ENCODE measurements at places on chromosomes 6 and 20.

DNA sequence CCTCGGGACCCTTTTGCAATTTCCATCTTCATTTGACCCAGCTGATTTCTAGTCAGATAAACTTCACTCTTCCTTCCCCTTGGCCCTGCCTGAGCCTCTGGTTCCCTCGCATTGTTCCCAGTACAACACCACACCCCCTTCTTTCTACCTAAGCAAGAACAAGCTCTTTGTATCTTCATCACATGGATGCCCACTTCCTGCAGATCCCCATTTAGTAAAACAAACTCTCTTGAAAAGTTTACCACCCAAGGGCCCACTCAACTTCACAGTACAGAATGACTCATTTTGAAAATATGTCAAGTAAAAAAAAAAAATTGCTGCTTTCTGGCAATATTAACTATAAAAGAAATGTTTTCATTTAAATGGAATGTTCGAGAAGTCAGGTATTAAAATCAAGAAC is 5.2 kb downstream of the FAXC start:
- DNase-seq: no peak

GRCh38 chr6:2026133-2026532 is 219.3 kb downstream of the GMDS start:
- DNase-seq: no peak

DNA sequence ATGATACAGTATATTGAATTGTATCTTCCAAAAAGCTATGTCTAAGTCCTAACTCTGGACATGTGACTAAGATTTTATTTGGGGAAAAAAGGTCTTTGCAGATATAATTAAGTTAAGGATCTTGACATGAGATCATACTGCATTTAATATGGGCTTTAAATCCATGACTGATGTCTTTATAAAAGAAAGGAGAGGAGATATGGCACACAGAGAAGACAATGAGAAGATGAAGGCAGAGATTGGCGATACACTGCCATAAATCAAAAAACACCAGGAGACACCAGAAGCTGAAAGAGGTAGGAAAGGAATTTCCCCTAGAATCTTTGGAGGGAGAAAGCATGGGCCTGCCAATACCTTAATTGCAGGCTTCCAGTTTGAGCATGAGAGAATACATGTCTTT is 1450.2 kb downstream of the HACE1 start:
- DNase-seq: no peak

- no peak for DNase-seq
Observed at GRCh38 chr6:80001337-80001736, 3.1 kb upstream of the TTK start.

- DNase-seq: no peak
Observed at GRCh38 chr6:134345789-134346188, 27.9 kb upstream of the SGK1 start.

GRCh38 chr6:4655196-4656025 is 120.8 kb upstream of the CDYL start:
- no peak for DNase-seq

DNA sequence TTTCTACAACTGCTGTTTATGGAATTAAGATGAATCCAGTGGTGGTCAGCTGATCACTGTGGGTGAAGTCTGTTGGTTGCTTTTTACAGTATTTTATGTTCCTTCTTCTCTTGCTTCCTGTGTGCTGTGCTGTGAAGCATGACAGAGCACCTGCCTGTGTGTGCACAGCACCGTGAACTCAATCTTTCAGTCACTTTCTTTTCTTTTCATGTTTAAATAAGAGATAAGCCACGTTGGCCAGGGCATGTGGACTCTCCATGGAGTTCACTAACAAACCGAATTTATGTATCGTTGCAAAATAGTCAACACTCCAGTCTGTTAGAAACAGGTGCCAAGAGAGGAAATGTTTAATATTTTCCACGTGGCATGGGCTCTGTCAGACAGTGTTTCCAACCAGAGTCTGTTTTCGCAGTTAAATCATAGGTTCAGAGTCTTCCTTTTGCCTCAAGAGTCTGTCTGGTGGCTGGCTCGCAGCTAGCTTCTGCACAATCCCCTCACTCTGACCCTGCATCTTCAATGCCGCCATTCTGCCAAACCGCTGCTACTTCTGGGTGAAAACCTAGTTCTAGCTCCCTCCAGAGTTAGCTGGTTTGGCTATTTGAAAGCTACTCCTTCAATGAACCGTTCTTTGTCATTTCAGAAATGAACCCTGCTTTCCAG is 73.2 kb downstream of the QRSL1 start:
- peak; percentile 42 for DNase-seq

DNA sequence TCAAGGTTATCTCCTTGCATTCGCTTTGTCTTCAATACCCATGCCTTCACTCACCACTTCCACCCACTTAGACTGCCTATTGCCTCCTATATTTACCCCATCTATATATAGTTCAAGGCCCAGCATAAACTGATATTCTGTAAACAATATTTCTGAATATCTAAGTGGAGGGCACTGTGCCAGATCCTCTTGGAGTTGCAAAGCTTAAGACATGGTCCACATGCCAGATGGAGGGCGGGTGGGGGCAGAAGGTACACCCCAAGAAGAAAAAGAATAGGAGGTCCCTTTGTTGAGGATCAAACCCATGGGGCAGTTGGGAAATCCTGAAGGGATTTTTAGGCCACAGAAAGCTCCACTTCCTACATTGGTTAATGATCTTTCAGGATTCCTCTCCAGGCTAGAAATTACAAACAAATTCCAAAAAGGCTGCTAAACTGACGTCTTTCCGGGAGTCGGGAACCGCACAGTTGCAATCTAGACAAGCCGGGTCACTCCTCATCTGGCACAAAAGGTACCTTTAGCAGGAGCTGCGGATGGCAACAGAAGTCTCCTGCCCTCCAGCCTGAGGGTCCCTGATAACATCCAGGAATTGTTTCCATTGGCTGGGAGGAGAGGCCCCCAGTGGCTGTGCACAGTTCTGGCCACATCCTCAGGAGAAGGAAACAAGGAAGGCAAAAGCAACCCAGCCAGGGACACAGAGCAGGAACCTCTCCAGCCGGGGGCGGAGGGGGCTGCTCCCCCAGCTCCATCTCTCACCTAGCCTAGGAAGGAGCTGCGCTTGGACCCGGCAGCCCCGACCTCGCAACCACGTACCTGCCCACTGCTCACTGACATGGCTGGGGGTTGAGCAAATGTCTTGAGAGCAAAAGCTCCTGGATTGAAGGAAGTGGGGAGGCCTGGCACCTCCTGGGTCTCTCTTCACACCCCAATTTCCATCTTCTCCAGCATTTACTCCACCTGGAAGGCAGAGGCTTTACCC is 5.9 kb upstream of the LPIN3 start:
- no peak for DNase-seq

DNA sequence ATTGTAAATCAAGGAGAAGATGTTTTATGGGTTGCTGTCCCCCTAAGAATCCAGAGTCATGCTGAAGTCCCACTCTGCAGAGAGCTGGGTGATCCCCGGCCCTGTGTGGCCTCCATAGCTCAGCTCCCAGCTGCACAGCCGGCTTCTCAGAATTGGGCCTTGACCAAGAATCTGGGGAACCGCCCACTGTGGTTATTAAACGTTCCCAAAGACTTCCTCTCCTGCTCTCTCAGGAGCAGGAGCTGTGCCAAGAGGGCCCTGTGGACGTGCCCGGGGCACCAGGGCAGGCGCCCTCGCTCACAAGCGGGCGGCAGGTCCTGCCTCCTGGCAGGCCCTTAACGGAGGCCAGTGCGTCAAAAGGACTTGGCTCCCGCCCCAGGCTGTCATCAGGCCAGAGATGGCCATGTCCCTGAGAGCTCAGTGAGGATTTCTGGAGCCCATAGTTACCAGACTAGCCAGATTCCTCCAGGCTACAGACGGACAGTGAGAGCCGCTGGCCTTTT is 30.4 kb downstream of the ZC3H12D start:
- DNase-seq: peak; percentile 61

- no peak for DNase-seq
Observed at GRCh38 chr6:73177221-73177944, 47.9 kb downstream of the KHDC1L start.

- DNase-seq: no peak
Observed at GRCh38 chr20:4666001-4666479, 55.7 kb upstream of the PRND start.

- no peak for DNase-seq
Observed at GRCh38 chr6:2806644-2807043, 35.0 kb downstream of the SERPINB1 start.

GRCh38 chr20:63215101-63216040 is 560 bp downstream of the YTHDF1 start:
- DNase-seq: no peak

- no peak for DNase-seq
Observed at GRCh38 chr20:32029561-32029960, 19.3 kb downstream of the CCM2L start.

DNA sequence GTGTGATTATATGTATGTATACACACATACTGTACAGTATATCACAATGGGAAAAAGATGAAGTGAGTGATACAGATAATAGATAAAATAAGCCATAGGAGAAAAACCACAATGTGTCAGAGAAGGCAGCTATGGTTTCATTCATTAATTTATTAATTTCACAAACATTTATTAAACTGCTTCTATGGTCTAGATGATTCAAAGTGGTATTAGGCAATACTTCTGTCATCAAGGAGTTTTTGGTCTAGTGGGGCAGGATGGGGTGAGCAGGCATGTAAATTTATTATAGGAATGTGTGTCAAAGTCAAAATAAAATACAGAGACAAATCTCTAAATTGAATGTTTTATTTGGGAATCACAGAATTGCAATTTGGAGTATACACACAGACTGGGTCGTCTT is 65.2 kb upstream of the ANKEF1 start:
- no peak for DNase-seq

DNA sequence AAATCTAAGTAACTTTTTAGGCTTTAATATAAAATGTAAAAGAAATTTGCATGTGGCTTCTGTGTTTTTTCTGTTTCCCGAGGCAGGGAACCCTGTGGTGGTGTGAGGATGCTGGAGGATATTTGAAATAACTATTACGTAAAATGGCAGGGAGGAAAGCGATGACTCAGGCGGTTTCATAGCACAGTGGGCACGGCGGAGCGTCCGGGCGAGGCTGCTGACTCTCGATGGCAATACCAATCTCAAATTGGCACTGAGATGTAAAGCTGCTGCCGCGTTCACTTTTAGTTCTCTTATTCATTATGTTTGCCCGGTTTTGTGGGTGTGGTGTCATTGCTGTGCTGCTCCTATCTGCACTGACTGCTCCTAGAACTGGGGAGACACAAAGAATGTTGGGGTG is 254.3 kb downstream of the THBS2 start:
- DNase-seq: no peak
